Stimulated activated CD4-positive, alpha-beta T cell treated with anti-CD3 and anti-CD28 coated beads, Interleukin-1b, Interleukin-23, amount 100 ng/mL, for 1 hour (primary cell): ENCODE measurements at places on chromosomes 12 and 14.
A peak's percentile ranks its signal among the peaks of the same experiment; 100 is the strongest.

GRCh38 chr14:59819446-59820088 lies 51.0 kb downstream of the RTN1 start:
- no peak for DNase-seq

GRCh38 chr12:21459474-21459873 lies 22.0 kb downstream of the PYROXD1 start:
- DNase-seq = no peak

DNA sequence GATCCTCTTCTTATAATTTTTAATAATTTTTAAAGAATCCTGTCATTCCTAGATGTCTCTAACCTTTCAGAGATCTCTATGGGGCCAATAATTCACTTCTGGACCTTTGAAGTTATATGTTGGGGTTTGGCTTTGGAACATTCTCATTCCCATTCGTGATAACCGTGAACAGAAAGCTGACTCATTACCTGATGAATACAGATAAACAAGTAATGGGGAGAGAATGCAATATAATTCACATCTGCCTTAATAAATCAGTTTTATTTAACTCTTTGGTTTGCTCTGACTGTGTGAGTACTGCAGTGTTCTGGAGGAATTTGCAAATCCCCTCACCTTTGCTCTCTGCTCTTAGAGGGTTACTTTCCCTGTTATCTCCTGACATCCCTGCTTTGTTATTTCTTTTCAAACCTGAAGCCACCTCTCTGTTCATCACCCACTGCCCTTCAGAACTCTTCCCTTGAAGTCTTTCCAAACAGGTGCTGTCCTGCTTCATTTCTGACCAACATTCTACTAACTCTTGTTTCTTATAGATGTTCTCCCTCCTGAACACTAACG lies 79.6 kb upstream of the SLC38A2 start:
- no peak for DNase-seq

DNA sequence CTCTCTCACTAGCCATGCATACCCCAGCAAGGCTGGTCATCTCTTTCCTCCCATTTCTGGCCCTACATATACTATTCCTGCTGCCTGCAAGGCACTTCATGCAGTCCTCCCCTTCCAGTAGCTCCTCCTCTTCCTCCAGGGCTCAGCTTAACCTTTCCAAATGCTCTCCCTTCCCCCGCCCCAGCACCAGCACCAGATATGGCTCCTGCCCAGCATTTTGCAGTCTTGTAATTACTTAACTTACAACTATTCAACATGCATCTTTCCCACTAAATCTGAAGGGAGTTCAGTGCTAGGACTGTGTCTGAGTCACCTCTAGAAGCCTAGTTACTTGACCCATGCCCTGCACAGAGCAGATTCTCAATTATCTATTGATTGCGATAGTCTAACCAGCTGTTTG lies 1.8 kb upstream of the FBXO21 start:
- no peak for DNase-seq

- DNase-seq = no peak
These were observed 15.5 kb downstream of the SYT1 start for GRCh38 chr12:78880078-78880477.

GRCh38 chr12:119231774-119232173 lies 53.0 kb downstream of the HSPB8 start:
- no peak for DNase-seq

DNA sequence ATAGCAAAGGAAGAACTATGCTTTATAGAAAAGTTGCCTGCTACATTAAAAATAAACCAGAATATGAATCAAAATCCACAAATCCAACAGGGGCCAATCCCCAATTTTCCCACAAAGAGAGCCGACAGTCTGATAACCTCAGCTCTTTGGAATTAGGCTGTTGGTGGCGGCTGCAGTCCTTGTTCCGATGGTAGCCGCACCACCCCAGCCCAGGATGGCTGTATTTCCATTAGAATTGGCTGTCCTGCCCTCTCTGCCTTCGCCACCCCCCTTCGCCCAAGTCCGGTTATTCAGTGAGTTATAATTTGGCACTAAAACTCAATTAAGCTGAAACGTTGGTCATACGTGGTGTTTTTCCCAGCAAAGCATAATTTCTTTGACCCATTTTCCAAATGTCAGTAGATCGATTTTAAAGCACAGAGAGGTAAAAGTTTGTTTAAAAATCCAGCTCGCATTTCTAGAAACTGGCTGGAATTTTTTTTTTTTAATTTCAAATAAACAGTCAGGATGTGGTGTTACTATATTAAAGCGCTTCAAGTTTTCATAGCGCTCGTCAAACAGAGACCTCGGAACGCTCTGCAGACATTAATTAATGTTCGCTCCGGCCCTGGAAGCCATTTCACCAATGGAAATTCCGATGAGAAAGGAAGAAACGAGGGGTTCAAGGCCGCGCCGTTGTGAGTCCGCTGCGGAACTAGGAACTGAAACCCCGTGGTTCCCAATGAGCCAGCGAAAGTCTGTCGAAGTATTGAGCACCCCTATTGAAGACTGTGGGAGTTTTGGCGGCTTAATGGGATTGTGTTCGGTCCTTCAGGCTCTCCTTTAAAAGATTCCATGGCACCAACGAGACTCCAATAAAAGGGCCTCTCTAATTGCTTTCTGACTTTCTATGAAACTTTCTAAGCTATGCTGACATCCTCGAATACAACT lies 104.8 kb upstream of the DIO3 start:
- DNase-seq = no peak

- no peak for DNase-seq
These were observed 1.8 kb upstream of the OR4K2 start for GRCh38 chr14:19873178-19873577.

DNA sequence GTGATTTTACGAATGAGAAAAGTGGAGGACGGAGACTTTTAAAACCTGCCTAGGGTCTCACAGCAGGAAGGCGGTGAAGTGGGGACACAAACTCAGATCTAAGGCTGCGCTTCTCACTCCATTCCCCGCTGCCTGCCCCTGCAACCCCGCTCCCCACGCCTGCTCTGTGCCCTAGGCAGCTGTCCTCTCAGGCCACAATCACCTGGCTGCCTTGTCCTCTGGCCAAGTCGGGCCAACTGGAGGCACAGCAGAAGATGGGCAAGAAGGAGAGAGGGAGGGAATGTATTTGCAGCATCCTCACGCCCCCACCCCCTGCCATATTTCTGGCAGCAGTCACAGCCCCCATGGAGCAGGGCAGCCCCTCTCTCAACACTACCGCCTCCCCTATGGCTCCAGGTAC lies 94.9 kb downstream of the CHGA start:
- no peak for DNase-seq

- no peak for DNase-seq
These were observed 113.2 kb upstream of the PPFIA2 start for GRCh38 chr12:81872400-81872799.

- DNase-seq = no peak
These were observed 24.2 kb downstream of the BORCS5 start for GRCh38 chr12:12380949-12381593.

DNA sequence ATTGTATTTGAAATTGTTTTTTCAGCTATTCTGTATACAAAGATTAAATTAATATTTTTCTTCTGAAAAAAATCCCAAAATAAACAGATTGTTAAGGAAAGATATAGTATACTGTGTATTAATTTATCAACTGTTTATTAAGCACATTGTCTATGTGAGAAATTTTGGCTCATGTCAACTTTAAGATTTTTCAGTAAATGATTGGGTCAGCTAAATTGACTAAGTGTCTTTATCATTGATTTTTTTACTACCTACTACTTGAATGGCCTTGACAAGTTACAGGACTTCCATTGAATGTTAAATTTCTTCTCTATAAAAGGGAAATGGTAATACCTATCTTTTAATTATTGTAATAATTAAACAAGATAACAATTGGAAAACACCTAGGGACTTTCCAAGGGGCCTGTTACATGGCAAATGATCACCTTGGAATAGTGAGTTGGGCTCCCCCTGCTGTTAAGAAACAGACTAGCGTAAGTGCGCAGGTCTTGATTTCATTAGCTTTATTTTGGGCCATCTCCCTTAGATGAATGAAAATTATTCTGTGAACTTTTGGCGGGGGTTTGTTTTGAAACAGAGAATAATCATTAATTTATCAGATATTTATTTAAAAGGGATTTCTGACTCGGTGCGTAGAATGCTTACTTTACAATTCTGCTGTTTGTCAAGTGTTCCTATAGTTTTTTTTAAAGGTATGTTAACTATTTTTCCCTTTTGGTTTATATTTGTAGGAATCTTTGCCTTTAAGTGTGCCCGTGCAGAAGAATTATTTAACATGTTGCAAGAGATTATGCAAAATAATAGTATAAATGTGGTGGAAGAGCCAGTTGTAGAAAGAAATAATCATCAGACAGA lies 14.5 kb upstream of the CCT2 start:
- DNase-seq = peak; percentile 23

GRCh38 chr14:75286313-75286712 lies 7.7 kb downstream of the FOS start:
- DNase-seq = no peak

- no peak for DNase-seq
These were observed 1.5 kb downstream of the GSTZ1 start for GRCh38 chr14:77322250-77322902.

GRCh38 chr12:46390304-46390703 lies 17.7 kb upstream of the SLC38A2 start:
- no peak for DNase-seq

DNA sequence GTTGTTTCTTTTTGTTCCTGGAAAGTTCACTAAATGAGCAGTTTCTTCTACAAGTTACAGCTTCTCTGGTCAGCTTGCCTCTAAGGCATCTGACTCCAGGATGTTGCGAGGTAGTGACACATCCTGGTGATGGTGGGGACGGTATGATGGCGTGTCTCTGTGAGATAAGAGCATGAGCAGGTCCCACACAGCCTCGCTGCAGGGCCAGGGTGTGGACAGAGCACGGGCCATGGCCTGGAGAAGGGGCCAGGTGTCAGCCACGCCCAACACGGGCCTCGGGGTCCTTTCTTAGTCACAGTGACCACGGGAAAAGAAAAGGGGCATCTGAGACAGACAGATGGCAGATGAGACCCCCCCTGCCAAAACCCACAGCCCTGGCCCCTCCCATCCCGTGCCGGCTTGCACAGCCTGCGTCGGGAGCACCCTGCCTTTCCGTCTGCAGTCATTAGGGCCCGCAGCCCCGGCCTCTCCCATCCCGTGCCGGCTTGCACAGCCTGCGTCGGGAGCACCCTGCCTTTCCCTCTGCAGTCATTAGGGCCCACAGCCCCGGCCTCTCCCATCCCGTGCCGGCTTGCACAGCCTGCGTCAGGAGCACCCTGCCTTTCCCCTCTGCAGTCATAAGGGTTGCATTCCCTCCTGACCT lies 79.3 kb upstream of the DYNC1H1 start:
- no peak for DNase-seq

DNA sequence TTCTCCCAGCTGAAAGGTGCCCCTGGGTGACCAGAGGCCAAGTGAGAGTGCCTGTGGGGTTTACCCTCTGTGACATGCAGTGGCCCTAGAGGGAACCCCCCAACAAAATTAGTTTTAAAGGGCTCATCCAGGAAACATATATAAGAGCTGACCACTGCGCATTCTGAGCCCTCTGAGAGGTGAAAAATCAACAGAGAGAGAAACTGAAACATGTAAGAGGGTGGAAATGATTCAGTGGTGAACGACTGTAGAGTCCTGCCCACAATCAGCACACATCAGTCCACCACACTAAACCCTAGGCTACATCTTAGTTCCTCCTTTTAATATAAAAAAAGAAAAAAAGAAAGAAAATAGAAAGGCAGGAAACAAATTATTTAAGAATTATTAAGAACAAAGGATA lies 21.0 kb upstream of the ACSM4 start:
- DNase-seq = no peak

DNA sequence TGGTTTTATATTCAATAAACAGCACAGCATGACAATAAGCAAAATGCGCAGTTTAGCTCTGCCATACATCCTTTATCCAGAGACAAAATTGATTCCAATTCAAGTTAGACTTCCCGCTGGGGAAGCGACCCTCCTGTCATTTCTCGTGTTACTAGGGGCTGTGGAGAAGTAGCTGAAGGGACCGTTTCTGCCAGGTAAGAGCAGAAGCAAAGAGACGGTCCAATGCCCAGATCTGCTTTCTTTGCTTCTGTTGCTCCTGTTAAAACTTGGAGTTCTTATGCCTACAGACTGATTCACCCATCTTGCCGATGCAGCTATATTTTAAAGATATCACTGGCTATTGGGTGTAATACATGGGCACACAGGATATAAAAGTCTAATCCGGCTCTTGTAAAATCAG lies 156.8 kb upstream of the AVPR1A start:
- no peak for DNase-seq

- no peak for DNase-seq
These were observed 74.9 kb downstream of the VWF start for GRCh38 chr12:6049587-6049986.

DNA sequence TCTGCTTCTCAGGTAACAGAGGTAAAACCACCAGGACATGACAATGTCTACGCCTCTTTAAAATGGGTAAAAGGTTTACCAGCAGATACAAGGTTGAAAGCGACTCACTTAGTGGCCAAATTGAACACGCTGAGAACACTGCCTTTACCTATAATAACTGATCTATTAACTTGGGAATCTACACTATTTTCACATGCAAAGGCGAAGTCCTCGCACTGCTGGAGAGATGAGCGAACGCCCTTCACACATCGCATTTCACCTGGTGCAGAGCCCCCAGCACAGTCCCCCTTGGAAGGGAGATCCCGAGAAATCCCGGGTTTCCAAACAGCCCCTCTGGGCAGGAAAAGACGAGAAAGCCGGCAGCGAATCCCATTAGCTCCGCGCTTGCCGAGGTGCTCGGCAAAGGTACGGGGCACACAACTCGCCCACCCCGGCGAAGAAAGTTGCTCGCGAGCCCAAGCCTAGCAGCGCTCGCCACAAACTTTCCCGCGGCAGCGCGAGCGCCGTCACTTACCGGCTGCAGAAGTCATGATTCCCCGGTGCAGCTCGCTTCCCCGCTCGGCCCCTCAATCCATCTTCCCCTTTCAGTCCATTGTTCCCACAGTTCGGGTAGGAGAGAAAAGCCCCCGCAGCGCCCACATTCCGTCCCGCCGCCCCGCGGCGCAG lies 423 bp downstream of the FGD6 start:
- DNase-seq = no peak

- no peak for DNase-seq
These were observed 10.7 kb downstream of the NKX2-1 start for GRCh38 chr14:36509069-36509917.

- DNase-seq = no peak
These were observed 23.8 kb upstream of the DICER1 start for GRCh38 chr14:95180966-95181741.

DNA sequence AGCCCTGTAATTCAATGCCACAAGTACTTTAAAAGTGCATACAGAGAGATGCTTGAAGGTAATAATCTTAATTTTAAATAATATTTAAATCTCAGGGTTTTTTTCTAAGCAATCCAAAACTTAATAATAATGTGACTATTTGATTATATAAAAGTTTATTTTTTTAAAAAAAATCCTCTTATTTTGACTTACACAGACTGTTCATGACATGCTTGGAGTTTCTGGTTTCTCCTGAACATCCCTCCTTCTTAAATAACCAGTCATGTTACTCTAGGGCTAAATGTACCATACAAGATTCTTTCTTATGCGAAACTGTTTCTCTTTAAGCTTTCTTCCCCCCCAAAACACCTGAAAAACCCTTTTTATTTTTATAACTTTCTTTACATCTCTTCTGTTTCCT lies 58.2 kb upstream of the SLC2A13 start:
- no peak for DNase-seq
